ENCODE measurements at places on chromosomes 7 and 10.

GRCh38 chr7:30027740-30028215 lies 434 bp upstream of the PLEKHA8 start:
- DNase-seq = no peak

GRCh38 chr7:97269741-97270140 lies 152.2 kb downstream of the SDHAF3 start:
- no peak for DNase-seq

DNA sequence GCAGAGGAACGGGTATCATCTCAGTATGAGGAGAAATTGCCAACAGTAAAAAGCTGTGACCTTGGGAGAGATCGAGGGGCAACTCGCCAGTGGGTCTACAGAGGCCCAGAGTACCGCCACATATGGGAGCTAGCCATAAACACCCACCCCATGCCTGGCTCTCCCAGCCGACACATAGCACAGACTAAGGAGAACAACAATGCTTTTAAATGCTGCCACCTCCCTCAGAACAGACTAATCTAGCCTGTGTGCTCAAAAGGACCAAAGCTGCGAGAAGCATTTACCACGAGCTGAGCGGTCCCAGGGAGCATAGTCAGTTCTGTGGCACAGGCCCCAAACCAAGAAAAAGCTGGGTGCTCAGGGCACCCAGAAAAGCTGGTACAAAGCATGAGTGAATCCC lies 73.3 kb downstream of the LSM5 start:
- no peak for DNase-seq

- no peak for DNase-seq
Measured at GRCh38 chr10:131817866-131818509, 82.8 kb upstream of the PPP2R2D start.

- DNase-seq = no peak
Measured at GRCh38 chr7:149559711-149560110, 62.1 kb upstream of the ZNF746 start.

DNA sequence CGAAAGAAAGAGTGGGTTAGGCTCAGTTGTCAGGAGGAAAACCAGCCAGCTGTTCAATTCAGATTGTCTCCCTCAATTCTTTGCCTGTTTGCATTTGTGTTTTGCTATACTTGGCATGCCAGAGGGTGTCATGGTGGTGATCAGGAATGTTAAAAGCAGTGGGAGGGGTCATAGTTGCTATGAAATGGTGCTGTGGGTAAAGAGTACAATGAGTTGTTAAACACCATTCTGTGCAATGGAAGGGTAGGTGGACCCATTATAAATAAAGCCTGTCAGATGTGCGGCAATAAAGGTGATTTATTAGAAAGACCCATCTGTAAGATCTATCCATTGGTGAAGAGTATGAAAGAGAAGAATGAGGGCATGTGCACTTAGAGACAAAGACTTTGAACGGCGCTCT lies 82.2 kb downstream of the MRPL32 start:
- no peak for DNase-seq

- no peak for DNase-seq
Measured at GRCh38 chr7:135801877-135802276, 53.3 kb upstream of the FAM180A start.

GRCh38 chr10:29023678-29024077 lies 265.2 kb upstream of the LYZL1 start:
- DNase-seq = no peak

DNA sequence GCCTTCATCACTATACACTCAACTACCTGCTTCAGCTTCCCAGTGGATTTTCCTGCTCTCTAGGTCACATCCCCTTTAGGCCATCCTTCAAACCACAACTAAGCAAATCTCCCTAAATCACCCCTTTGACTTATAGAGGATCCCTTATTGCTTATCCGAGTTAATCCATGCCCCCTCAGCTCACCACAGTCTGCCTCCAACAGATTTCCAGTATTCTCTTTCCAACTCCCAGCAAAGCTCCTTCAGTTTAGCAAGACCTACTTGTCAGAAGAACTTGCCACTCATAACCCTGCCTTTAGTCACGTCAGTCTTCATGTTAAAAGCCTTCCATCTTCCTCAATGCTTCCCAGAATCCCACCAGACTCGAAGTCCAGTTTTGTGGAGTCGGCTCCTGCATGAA lies 38.6 kb downstream of the RAPGEF5 start:
- no peak for DNase-seq

- DNase-seq = no peak
Measured at GRCh38 chr7:41574377-41574776, 128.5 kb downstream of the INHBA start.

GRCh38 chr10:69043931-69044531 lies 43.9 kb upstream of the SRGN start:
- no peak for DNase-seq

DNA sequence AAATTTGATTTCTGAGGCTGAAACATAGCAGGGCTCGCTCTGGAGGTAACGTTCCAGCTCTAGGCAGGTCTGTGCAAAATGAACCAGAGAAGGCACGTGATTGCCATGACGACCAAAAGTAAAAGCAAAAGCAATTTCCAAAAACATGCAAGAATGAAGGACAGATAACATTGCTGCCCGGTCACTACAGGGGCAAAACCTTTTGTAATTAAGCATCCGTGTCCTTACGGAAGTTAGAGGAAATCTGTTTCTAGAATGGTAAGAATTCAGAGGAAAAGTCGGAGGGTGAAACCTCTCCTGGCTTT lies 2.9 kb downstream of the KLF6 start:
- no peak for DNase-seq

- DNase-seq = peak; percentile 13
Measured at GRCh38 chr7:149209518-149210269, 14.3 kb downstream of the ZNF282 start.

GRCh38 chr7:45026984-45027773 lies 27.2 kb downstream of the CCM2 start:
- no peak for DNase-seq

Data from stimulated activated CD8-positive, alpha-beta memory T cell treated with anti-CD3 and anti-CD28 coated beads, Interleukin-7, amount 100 ng/mL, for 1 hour (primary cell).